Kidney epithelial cell (primary cell): ENCODE measurements at places on chromosomes 6 and 20. TPM values are rescaled to one million over a fixed set of nuclear protein-coding genes. Genes with fewer than 3 reads are reported as not detected.

GRCh38 chr6:131791476-131791875 is 16.3 kb upstream of the ENPP1 start:
- DNase-seq = no peak

- no peak for DNase-seq
Observed at GRCh38 chr6:167962711-167963110, 34.8 kb upstream of the KIF25 start.

DNA sequence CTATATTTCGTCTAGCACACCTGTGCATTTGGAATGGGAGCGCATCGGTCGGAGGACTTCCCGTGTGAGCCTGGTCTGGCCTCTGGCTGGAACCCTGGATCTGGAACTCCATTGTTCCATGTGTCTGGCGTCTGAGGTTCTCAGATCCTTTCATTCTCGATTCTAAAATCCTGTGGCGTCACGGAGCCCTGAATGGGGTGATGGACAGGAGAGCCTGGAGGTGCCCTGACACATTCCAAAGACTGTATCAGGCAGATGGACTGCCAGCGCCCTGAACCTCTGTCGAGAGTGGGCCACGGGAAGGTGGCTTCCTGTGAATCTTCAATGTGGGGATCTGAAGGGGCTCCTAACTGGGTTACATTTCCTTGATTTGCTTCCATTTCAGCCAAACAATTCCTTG is 20.6 kb downstream of the MYH7B start:
- DNase-seq = no peak

- no peak for DNase-seq
Observed at GRCh38 chr6:8389036-8389818, 46.1 kb downstream of the SLC35B3 start.

- no peak for DNase-seq
Observed at GRCh38 chr6:32191696-32192607, 491 bp downstream of the GPSM3 start.

DNA sequence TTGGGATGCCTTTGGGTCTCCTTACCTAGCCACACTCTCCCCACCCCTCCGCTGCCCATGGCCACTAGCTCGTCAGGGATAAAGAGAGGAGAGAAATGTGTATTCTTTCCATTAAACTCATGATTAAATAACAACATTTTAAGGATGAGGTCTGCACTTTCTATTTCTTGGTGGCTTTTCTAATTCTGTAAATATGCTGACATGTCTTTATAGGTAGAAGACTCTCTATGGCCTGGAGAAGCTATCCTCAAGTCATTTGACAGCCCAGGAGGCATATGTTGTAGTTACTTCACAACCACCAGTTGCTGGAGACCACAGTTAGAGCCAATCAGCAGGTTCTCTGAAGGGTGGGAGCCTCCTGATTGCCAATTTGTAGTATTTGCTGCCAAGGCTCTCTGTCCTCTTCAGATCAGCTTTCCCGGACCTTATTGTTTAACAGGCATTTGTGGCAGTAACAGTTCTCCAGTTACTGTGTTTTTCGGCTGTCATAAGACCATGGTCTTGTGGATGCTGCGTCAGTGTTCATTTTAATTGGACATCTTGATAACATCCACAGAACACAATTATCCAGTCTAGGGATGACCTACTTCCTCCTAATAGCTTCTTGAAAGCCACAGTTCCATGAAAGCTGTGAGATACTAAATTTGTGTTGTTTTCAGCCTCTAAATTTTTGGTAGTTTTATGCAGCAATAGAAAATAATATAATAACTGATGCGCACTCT is 205.0 kb upstream of the KCNQ5 start:
- no peak for DNase-seq

GRCh38 chr6:16704401-16705045 is 56.7 kb downstream of the ATXN1 start:
- no peak for DNase-seq

- DNase-seq = no peak
Observed at GRCh38 chr6:9646342-9647070, 768.4 kb downstream of the TFAP2A start.

- DNase-seq = no peak
Observed at GRCh38 chr20:39888310-39888709, 800.7 kb downstream of the MAFB start.

GRCh38 chr6:36054956-36055355 is 27.3 kb downstream of the MAPK14 start:
- DNase-seq = no peak

Gene LGSN
- total RNA-seq = not detected in 2 replicates

Gene ECT2L
- not detected in 2 replicates for total RNA-seq
